Activated T-cell treated with anti-CD3 and anti-CD28 coated beads for 1 hour (primary cell): ENCODE measurements at places on chromosomes 7 and 10.

- DNase-seq, result no peak
Measured at GRCh38 chr10:95277201-95277570, 13.6 kb downstream of the PDLIM1 start.

- DNase-seq, result no peak
Measured at GRCh38 chr7:87111877-87112276, 40.4 kb upstream of the DMTF1 start.

- DNase-seq, result no peak
Measured at GRCh38 chr7:76505168-76506080, 4.9 kb upstream of the UPK3B start.

DNA sequence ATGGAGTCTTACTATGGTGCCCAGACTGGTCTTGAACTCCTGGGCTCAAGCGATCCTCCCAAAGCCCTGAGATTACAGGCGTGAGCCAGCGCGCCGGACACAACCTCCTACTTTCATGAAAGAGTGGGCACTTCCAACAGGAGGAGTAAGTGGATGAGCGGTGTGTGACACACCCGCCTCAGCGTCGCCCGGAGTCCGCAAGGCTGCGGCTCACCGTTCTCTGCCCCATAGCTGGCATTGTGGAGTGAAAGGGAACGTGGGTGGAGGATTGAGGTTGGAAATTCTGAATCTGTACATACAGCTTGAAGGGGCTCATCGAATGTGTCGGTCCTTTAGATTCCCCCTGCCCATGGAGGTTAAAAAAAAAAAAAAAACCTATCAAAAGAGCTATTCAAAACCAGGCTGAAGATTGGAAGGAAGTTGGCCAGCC, 524 bp upstream of the PRXL2A start:
- DNase-seq, result peak; percentile 4

- no peak for DNase-seq
Measured at GRCh38 chr10:47027108-47027783, 116.0 kb downstream of the PTPN20 start.

- DNase-seq, result no peak
Measured at GRCh38 chr10:3887404-3887803, 102.4 kb upstream of the KLF6 start.

GRCh38 chr10:62305813-62306212, 37.2 kb upstream of the RTKN2 start:
- no peak for DNase-seq

- DNase-seq, result peak; percentile 50
Measured at GRCh38 chr10:13271552-13272163, 28.2 kb downstream of the PHYH start.

- DNase-seq, result no peak
Measured at GRCh38 chr7:132352800-132353199, 223.5 kb downstream of the PLXNA4 start.

DNA sequence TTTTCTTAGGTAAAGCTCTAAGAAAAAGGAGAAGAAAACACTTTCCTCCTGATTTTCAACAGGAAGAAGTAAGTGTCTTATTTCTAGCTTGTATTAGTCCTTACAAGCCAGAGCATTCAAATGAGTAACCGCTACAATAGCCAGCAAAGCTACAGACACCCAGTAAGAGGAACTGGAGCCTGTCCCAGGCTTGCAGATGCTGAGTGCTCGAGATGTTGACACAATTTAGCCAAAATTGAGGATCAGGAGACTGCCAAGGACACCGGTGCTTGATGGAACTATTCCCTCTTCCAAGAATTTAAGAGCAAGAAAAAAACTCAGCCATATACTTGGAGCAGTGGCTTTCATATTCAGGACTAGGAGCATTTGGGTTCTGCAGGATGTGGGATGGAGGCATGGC, 149.3 kb upstream of the DPP6 start:
- no peak for DNase-seq

GRCh38 chr10:51638737-51639136, 60.7 kb downstream of the CSTF2T start:
- no peak for DNase-seq

DNA sequence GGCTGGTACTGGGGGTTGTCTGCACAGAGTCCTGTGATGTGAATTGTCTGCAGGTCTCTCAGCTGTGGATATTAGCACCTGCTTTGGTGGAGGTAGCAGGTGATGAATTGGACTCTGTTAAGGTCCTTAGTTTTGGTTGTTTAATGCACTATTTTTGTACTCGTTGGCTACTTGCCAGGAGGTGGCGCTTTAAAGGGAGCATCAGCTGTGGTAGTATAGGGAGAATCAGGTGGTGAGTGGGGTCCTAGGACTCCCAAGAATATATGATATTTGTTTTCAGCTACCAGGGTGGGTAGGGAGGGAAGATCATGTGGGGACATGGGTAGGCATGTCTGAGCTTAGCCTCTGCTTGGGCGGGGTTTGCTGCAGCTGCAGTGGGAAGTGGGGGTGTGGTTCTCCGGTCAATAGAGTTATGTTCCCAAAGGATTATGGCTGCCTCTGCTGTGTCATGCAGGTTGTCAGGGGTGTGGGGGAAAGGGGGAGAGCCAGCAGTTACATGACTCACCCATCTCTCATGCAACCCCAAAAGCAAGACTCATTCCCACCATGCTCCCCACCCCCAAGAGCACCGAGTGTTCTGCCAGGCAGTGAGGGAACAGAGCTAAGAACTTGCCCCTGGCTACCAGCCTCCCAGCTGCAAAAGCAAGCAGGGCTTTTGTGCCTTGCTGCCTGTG, 53.7 kb upstream of the ZNF273 start:
- DNase-seq, result no peak

GRCh38 chr10:53597835-53598251, 825.3 kb upstream of the MBL2 start:
- no peak for DNase-seq

DNA sequence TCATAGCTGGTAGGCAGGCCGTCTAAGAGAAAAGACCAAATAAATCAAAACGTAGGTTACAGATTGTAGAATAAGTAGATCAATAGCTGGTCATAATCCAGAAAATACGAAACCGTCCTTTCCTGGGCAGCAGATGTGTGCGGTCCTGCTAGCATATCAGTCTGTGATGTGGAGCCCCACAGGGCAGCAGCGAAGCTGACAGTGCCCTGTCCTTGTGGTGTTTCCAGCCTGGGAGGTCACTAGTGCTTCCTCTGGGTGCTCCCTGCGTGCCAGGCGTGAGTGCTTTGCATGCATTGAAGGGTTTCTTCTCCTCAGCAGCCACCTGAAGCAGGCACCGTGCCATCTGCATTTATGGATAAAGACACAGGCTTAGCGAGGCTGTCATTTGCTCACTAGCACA, 41.7 kb downstream of the IL15RA start:
- no peak for DNase-seq

GRCh38 chr7:141366091-141366621, 185.1 kb upstream of the AGK start:
- no peak for DNase-seq

DNA sequence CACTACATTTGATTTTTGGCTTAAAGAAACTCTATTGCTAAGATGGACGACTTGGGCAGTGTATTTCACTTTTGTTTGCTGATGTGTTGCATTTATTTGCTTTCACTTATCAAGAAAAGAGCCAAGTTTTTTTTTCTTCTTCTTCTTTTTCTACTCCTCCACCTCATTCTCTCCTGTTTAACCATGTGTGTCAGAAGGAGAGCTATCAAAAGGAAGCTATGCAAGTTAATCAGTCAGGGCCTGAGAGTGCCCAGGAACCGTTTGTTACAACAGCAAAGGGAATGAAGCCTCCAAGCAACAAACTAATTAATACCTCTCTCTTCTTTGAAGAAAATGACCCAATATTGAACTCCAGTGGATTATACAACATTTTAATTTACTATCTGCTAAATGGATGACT, 299.3 kb downstream of the GRM8 start:
- no peak for DNase-seq

- no peak for DNase-seq
Measured at GRCh38 chr7:94540428-94540827, 30.8 kb downstream of the CASD1 start.

DNA sequence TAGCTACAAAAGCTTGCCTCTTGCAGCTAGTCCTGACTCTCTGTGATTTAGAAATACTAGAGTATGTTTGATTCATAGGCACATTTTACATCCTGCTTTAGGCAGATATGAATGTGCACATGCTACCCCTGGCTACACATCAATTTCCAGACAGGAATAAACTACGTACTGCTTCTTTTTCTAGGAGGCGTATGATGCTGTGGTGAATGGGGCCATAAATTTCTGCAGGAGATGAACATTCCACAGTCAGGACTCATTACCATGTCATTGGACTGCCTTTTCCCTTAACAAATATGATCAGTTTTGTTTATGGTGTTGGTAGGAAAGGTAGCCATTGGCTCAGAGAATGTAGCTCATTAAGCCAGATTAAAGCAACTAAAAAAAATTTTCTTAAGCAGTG, 50.1 kb upstream of the IFRD1 start:
- no peak for DNase-seq
